ENCODE measurements at places on chromosomes 7 and 10.

DNA sequence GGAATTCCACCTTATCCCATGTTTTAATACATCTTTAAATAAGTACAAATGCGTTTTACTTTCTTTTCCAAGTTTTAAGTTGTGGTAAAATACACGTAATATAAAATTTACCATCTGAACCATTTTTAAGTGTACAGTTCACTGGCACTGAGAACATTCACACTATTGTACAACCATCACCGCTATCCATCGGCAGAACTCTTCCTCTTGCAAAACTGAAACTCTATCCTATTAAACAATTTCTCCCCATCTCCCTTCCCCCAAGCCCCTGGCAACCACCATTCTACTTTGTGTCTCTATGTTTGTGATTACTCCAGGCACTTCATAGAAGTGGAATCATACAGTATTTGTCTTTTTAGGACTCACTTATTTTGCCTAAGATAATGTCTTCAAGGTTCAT lies 33.8 kb downstream of the HIP1 start:
- no peak for DNase-seq

DNA sequence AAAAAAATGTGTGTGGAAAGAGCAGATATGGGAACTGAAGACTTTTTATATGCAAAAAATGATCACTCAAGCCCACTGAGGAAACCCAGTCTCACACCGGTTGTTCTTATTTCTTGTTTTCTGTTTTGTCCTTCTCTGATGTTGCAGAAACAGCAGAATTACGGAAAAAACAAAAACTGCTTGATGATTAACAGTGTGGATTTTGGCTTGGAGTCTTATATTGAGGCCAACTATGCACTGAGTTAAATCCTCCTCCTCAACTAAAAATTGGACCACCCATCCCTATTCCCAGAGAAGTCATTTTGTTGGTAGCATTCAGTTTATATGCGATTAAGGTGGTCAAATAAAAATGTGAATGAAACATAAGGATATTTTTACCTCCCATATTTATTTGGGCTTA lies 246.1 kb downstream of the LRMDA start:
- no peak for DNase-seq

GRCh38 chr7:113289140-113289740 lies 170.9 kb upstream of the SMIM30 start:
- DNase-seq = peak; percentile 44

- DNase-seq = peak; percentile 61
Measured at GRCh38 chr10:49594594-49594993, 15.5 kb upstream of the SLC18A3 start.

DNA sequence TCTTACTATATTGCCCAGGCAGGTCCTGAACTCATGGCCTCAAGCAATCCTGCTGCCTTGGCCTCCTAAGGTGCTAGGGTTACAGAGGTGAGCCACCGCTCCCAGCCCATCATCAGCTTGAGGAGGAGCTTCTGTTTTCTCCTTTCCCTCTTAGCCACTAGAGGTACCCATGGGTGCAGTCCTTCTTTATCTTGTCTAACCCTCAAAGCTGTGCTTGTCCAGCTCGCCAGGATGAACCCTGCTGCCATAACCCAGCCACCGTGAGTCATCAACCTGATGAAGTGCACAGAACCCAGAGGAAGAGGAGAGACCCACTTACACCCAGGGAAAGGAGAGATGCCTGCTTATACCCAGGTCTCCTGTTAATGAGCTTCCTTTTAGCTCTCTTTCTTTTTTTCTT lies 133.4 kb downstream of the CUL2 start:
- DNase-seq = no peak
